ENCODE measurements at places on chromosomes 7 and 10.

DNA sequence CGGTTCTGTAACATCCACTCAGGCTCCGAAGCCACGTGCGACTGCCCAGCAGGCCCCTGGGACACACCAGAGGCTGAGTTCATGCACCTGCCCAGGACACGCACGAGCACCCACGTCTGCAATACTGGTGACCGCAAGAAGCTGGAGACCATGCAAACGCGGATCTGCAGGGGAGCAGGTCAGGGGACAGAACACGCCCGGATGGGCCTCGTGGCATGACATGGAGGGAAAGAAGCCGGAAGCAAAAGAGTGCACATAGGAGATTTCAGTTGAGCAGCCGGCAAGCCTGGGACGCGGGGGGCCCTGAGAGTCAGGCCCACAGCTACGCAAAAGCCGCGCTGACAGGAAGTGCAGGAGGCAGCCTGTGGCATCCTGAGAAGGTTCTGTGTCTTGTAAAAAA lies 73.7 kb downstream of the FOXL3 start:
- no peak for DNase-seq

DNA sequence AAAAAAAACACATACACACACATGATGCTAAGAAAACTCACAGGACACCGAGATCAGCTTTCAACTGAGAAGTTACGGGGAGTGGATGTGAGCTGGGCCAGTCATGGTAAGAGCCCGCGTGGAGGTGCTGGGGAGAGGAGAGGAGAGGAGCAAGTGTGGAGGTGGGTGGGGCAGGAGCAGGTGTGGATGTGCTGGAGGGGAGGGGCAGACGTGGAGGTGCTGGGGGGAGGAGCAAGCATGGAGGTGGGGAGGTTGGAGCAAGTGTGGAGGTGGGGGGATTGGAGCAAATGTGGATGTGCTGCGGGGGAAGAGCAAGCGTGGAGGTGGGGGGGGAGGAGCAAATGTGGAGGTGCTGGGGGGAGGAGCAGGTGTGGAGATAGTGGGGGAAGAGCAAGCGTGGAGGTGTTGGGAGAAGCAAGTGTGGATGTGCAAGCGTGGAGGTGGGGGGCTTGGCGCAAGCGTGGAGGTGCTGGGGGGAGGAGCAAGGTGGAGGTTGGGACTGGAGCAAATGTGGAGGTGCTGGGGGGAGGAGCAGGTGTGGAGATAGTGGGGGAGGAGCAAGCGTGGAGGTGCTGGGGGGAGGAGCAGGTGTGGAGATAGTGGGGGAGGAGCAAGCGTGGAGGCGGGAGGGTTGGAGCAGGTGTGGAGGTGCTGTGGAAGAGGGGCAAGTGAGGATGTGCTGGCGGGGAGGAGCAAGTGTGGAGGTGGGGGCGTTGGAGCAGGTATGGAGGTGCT lies 24.5 kb upstream of the NCAPG2 start:
- no peak for DNase-seq

DNA sequence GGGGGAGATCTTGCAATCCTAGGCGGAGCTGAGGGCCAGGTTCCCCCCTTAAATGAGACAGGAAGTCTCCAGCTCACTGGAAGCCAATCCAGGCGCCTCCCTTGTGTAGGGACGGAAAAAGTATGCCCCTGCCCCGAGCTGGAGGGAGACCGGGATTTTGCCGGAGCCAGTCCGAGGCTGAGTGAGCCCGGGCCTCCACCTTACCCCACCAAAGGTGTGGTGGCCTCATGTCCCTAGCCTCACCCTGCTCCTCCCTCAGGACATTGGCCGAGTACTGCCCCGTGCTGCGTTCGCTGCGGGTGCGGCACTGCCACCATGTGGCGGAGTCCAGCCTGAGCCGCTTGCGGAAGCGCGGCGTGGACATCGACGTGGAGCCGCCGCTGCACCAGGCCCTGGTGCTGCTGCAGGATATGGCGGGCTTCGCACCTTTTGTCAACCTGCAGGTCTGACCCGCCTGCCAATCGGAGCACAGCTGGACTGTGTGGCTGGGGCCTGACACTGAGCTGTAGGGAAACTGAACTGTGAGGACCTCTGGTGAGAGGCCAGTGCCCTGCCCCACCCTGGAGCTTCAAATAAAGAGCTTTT lies 2.0 kb downstream of the FBXL15 start:
- peak; percentile 26 for DNase-seq

DNA sequence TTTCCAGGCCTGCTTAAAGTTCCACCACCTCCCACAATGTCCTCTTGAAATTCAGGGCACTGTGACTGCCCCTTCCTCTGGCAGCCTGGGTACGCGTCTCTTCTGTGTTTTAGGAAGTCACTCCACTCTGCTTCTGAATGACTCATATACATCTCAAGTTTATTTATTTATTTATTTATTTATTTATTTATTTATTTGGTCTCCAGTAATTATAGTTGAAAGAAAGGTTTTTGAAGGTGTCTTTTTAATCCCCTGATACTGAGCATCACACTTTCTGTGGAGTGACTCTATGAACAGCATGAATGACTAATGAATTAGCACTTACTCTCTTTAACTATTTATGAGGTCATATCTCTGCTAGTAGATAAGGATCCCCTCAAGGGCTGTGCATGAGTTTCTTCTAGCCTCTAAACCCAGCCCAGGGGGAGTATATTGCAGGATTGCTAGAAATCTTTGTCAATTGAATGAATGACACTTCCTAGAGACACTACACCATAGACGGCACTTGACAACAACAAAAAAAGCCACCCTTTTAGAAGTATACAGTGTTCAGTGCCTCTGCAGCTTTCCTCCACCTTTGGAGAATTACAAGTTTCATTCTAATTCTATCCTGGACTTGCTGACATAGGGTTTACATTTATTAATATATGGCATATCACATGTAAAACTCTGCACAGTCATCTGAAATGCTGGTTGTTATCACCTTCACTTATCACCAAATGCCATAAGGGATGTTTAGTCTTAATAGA lies 2.1 kb downstream of the MACC1 start:
- DNase-seq: no peak

DNA sequence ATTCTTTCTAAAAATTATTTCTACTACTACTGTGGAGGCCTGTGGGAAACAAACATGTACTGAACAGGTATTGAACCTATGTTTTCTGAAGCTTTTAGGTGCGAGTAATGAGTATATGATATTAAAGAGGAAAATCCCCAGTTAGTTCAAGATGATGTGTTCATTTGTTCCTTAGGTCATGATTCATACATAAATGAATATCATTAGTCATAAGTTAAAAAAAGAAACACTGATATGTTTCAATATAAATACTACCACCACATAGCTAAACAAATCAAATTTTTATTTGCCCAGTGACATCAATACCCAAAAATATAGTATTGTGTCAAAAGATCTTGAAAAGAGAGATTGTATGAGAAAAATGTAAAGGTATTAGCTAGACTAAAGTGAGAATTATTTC lies 210.7 kb upstream of the GNAI1 start:
- DNase-seq: no peak

DNA sequence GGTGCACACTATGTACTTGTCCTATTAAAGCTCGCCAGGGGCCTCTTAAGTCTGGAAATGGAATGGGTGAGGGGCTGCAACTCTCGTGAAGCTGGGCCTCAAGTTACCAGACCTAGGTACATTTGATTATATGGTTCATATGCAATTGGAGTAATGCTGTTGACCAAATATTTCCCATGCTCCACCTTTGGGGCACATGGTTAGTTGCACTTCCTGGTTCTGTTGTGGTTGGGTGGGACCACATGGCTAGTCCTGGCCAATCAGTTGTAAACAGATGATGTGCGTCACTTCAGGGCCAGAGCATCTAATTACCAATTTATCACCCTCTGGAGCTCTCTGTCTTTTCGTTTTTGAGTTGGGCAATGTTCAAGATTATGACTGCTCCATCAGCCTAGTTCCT lies 39.5 kb upstream of the OPN4 start:
- no peak for DNase-seq

DNA sequence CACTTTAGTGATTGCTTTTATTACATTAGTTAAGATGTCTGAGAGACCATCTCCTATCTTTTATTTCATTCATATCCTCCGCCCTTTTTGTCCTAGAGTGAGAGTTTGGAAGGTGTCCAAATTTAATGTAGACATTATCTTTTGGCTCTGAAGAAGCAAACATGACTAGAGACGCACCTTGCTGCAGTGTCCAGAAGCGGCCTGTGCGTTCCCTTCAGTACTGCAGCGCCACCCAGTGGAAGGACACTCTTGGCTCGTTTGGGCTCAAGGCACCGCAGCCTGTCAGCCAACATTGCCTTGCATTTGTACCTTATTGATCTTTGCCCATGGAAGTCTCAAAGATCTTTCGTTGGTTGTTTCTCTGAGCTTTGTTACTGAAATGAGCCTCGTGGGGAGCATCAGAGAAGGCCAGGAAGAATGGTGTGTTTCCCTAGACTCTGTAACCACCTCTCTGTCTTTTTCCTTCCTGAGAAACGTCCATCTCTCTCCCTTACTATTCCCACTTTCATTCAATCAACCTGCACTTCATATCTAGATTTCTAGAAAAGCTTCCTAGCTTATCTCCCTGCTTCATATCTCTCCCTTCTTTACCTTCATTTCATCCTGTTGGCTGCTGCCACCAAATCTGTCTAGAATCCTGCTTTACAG lies 10.4 kb upstream of the CLCN1 start:
- DNase-seq: peak; percentile 34

- no peak for DNase-seq
Measured at GRCh38 chr7:90740386-90740785, 144.3 kb downstream of the CDK14 start.

- peak; percentile 83 for DNase-seq
Measured at GRCh38 chr7:63899691-63900393, 98.8 kb upstream of the ZNF722 start.

DNA sequence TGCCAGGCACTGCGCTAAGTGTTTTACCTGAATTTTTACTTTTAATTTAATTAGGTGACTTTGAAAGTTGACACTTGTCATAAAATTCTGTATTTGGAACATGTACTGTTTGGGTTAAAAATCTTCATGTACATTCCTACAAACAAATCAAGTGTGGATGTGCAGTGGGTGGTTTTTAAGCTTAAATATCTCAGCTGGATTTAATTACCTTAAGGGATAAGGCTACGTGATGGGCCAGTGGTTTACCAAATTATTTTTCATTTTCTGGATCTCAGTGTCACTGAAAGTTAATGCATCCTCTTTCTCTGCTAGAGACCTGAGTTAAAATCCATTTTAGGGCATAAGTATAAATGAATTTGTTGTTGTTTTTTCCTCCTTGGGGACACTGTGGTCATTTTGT lies 51.1 kb downstream of the EXOC4 start:
- no peak for DNase-seq

- no peak for DNase-seq
Measured at GRCh38 chr7:2156756-2157472, 75.8 kb downstream of the MAD1L1 start.

Measured in NCI-H526 treated with DMSO at 0.1 percent for 48 hours (cell line).